ENCODE measurements at places on chromosomes 13 and 19.

- no peak for DNase-seq
Measured at GRCh38 chr13:50392977-50393376, 377.7 kb downstream of the KCNRG start.

DNA sequence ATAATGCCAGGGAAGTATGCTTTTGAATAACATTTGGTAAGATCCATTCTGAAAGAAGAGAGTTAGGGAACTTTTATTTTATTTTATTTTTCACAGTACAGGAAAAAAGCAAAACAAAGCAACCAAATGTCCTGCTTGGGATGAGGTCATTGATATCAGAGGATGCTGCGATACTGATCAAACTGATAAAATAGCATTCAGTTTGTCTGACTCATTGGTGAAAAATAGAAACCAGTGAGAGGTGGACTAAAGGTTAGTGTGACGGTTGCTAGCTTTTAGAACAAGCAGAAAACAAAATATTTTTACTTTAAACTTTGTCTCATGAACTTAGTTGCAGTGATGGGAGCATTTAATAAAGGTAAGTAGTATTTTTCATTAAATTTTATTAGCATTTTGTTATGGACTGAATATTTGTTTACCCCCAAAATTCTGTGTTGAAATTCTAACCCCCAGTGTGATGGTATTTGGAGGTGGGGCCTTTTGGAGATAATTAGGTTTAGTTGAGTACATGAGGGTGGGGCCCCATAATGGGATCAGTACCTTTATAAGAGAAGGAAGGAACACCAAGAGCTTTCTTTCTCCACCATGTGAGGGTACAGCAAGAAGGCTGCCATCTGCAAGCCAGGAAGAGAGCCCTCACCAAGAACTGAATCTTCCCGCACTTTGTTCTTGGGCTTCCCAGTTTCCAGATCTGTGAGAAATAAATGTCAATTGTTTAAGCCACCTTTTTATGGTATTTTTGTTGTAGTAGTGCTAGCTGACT, 37.3 kb downstream of the ITGBL1 start:
- DNase-seq: no peak

DNA sequence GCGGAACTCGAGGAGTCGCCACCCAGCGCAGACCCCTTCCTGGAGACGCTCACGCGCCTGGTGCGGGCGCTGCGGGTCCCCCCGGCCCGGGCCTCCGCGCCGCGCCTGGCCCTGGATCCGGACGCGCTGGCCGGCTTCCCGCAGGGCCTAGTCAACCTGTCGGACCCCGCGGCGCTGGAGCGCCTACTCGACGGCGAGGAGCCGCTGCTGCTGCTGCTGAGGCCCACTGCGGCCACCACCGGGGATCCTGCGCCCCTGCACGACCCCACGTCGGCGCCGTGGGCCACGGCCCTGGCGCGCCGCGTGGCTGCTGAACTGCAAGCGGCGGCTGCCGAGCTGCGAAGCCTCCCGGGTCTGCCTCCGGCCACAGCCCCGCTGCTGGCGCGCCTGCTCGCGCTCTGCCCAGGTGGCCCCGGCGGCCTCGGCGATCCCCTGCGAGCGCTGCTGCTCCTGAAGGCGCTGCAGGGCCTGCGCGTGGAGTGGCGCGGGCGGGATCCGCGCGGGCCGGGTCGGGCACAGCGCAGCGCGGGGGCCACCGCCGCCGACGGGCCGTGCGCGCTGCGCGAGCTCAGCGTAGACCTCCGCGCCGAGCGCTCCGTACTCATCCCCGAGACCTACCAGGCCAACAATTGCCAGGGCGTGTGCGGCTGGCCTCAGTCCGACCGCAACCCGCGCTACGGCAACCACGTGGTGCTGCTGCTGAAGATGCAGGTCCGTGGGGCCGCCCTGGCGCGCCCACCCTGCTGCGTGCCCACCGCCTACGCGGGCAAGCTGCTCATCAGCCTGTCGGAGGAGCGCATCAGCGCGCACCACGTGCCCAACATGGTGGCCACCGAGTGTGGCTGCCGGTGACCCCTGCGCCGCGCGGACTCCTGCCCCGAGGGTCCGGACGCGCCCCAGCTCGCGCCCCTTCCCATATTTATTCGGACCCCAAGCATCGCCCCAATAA, 2.3 kb downstream of the AMH start:
- no peak for DNase-seq

DNA sequence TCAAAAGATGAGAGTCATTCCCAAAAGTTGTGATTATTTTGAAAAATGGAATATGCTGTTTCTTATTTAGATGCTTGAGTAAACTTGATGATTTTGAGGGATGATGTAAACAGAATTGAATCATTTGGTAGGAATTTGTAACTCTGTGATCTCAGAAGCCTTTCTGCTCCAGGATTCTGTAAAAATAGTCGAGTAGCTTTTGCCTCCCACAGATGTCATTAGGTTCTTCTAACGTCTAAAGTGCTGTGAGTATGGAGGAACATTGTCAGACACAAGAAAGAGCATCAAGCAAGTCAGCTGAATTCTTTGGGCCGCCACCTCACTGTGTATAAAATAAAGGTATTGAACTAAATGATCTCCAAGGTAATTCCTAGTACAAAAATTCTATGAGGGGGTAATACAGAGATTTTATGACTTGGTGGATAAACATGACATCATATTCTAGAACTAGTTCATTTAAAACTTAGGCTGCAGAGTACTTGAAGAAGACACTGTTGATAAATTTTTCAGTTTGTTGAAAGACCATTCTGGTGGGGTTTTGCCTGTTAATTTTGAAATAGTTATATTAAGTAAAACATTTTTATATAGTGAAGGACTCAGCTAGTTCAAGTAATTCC, 1.4 kb upstream of the GPR183 start:
- no peak for DNase-seq

- no peak for DNase-seq
Measured at GRCh38 chr13:51873117-51873798, 11.5 kb downstream of the CCDC70 start.

Measured in stimulated activated naive B cell treated with anti-CD40 and anti-IgM and Interleukin-4, amounts not matched to agents 10 μg/mL and 1 μg/mL and 100 μg/mL, for 72 hours (primary cell).